ENCODE measurements at places on chromosomes 5 and 9. TPM values are rescaled to one million over a fixed set of nuclear protein-coding genes. Genes with fewer than 3 reads are reported as not detected.

GRCh38 chr9:4262735-4263141 is 37.1 kb downstream of the GLIS3 start:
- no peak for DNase-seq

DNA sequence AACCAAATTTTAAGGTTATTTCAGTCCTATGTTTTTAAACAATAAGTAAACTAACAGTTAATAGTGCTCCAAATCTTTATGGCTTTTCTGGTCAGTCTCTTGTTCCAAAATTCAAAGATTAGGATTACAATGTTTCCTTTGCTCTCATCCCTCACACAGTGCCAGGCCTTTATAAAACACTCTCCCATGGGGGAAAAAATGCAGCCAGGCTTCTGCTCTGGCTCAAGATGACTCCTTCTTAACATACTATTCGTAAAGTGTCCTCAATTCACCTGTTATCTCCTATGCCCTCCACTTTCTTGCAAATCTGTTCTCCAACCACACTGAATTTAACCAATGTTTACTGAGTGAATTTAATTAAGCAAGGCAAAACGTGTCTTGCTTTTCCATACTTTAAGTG is 1.4 kb downstream of the CEP120 start:
- no peak for DNase-seq

Gene CLIC3
- 30.0 TPM for total RNA-seq

DNA sequence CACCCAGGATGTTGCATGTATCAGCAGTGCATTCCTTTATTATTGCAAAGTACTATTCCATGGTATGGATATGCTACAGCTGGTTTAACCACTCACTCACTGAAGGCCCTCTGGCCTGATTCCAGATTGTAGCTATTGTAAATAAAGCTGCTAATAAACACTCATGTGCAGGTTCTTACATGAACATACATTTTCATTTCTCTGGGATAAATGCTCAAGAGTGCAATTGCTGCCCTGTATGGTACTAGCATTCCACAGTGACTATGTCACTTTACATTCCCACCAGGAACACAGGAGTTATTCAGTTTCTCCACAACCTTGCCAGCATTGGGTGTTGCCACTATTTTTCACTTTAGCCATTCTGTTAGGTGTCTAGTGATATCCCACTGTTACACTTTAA is 267.6 kb downstream of the SPOCK1 start:
- DNase-seq = no peak

Gene NR2F1
- 64.9 TPM for total RNA-seq

DNA sequence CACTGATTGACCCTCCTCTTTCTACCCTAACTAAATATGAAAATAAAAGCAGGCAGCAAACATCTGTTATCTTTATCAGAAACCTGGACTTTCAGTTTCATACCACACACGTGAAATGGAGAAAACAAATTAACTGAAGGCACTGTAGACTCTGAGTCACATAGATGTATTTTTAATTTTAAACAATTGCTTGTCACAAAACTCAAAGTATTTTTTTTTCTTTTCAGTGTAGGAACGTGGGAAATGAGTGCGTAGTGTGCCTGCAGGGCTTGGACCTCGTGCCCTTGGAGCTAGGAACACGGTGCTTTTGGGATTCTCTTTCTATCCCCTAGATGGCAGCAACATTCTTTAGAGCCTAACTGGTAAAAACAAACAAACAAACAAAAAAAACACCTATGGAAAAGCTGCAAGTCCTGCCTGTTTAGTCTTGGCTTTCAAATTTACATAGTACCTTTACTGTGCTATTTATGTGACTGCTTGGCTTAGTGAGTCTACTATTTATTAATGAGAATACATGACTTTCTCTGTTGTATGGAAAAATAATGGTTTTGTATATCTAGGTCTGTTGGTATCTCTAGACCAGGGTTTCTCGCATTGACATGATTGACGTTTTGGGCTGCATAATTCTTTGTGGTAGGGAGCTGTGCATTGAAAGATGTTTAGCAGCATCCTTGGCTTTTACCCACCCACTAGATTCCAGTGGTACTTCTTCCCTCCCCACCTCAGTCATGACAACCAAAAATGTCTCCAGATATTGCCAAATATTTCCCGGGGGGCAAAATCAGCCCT is 16.8 kb upstream of the ACTBL2 start:
- no peak for DNase-seq

DNA sequence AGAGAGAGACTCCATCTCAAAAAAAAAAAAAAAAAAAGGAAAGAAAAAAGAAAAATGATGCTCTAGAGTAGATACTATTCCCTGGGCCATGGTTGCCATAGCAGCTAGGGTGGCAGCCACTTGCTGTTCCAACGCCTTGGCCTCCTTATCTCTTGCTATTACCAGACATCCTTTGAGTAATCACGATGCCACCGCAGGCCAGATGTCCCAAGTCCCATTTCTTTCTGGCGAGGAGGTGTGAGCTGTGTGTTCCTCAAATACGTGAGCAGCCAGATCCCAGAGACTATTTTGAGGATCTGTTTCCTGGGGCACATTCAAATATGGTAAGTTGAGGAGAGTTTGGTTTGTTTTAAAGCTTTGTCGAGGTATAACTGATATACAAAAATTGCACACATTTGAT is 23.4 kb upstream of the GFPT2 start:
- DNase-seq = no peak

DNA sequence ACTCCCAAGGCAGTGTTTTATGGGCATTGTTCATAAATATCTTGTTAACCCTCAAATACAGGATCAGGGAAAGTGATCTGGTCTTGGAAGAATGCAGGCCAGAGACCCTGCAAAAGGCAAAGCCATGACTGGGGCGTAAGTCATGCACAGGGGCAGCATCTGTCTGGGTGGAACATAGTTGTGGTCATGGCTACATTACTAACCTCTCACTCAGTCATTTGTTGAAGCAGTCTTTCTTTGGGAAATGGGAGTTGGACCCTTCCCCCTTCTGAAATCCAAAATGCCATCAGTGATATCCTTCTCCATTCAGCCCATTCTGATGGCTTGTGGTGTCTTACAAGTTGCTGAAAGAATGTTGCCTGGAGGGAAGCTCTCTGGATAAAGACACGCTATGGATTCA is 68.1 kb downstream of the GDNF start:
- no peak for DNase-seq

DNA sequence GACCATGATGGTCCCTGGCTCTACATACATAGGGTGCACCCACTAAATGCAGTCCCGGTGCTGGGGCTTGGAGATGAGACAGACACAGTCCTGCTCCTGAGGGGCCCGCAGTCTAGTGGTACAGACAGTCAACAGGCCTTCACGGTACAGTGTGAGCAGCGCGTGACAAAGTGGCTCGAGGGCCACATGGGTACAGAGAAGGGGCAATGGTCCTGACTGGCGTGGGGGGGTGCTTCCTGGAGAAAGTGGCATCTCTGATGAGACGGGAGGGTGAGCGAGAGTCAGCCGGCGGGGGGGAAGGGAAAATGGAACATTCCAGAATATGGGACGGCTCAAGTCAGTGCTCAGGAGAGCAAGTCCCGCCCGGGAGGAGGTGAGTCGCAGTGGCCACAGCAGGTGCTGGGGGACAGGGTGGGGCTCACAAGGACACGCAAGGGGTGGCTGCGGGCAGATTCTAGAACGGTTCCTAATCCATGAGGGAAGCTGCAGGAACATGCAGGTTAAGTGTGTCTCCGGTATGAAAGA is 38.0 kb downstream of the WHRN start:
- no peak for DNase-seq

GRCh38 chr5:154194345-154195329 is 4.1 kb downstream of the GALNT10 start:
- no peak for DNase-seq

DNA sequence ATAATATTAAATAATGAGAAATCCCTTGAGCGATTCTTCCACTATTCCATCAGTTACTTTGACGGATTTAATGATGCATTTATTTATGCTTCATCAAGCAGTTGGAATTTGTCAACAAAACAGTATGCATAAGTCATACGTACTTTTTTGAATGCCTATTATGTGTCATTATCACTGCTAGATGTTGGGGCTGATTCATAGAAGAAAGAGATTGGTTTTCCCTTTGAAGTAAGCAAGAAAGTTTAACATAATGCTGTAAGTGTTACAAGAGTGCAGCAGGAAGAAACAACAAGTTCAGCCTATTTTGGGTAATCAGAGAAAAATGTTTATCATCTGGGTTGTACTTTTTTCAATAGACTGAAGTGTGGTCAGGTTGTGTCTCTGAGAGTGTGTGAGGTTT is 121.2 kb upstream of the RANBP3L start:
- no peak for DNase-seq

Data from tibial nerve (tissue), 4 donors.